GM03348 (cell line): ENCODE measurements at places on chromosomes 3 and 15.

- peak; percentile 99 for DNase-seq
These were observed at the start of gene TLE3 for GRCh38 chr15:70097321-70098152. Gene TLE3 (minus strand): TSS chr15:70097917. CDS start chr15:70096798, 1,119 bp downstream.

DNA sequence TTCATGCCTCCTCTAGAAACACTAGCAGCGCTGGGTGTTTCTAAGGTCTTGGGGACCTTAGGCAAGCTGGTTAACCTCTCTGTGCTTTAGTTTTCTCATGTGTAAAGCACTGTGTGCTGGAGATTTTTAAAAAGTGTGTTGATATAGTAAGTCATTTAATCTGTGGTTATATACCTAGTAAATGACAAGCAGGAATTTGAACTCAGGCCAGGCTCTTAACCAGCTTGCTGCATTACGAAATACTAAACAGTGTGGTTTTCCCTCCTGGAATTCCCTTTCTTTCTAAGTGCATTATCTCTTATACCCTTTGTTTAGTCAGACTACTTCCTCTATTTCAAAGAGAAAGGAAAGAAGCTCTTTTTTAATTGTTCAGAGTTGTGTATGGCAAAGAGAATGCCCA, 26.5 kb downstream of the NEO1 start:
- DNase-seq, result peak; percentile 21

GRCh38 chr3:197597335-197597734, 41.6 kb upstream of the BDH1 start:
- DNase-seq, result no peak

DNA sequence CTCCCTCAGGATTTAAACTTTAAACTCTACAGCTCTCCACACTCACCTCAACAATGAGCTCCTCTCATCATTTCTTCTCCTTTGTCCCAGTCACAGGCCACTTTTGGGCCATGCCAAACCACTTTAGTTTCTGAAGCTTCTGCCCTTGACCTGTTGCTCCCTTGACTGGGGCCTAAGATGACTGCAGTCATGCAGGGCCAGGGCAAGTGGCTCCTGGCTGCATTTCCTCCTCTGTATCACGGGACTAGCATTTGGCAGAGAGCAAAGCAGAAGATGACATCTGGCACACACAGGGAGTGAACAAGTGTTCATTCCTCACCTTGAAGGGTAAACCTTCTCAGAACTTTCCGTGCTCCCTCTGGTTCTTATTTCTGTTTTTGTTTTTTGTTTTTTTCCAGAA, 136.9 kb downstream of the PDE8A start:
- no peak for DNase-seq

DNA sequence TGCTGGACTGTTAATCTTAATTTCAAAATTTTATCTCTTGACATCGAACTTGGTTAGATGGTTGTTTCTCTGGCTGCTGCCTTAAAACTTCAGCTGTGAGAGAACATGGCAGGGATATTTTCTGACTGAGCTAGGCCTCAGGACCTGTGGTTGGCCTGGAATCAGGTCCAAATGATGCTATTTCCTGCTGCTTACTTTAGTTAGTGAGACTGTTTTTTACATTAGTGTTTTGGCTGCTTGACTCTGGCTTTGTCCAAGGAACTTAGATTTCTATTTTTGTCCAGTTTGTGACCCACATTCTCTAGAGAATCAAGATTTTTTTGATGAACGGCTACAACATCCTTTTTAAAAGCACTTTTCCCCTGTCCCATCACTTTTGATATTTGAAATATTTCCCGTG, 497.9 kb upstream of the SGO1 start:
- peak; percentile 66 for DNase-seq

- DNase-seq, result no peak
These were observed 144.9 kb upstream of the PLAAT1 start for GRCh38 chr3:193096076-193096475.

GRCh38 chr15:67413770-67414390, 107.1 kb upstream of the C15orf61 start:
- DNase-seq, result no peak

- DNase-seq, result peak; percentile 53
These were observed 160.7 kb downstream of the STAC start for GRCh38 chr3:36540888-36541518.

- DNase-seq, result no peak
These were observed 15.4 kb downstream of the PTX3 start for GRCh38 chr3:157452097-157452496.

DNA sequence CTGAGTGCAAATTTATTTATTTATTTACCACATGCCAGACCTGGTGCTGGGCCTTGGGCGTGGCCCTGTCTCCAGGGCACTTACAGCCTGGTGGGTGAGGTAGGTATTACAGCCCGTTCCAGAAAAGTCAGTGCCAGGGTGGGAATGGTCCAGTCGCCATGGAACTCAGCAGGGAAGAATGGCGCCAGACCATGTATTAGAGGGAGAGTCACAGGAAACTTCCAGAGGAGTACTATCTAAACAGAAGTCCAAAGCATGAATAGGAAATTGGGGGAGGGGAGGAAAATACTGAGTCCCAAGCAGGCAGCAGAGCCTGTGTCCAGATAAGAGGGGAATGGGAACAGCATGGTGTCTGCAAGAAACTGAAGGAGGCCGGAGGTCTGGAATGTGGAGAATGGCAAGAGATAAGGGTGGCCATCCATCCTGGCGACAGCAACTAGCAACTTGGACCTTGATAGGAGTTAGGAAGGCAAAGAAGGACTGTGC, 27.0 kb downstream of the SH3BP5 start:
- DNase-seq, result no peak

- no peak for DNase-seq
These were observed 2.9 kb downstream of the CCR3 start for GRCh38 chr3:46245146-46245545.

GRCh38 chr3:23991306-23991682, 46.2 kb downstream of the NR1D2 start:
- DNase-seq, result no peak

- DNase-seq, result no peak
These were observed 28.6 kb upstream of the CEMIP start for GRCh38 chr15:80750575-80750974.

- DNase-seq, result no peak
These were observed 267.5 kb downstream of the VGLL3 start for GRCh38 chr3:86723433-86723832.

DNA sequence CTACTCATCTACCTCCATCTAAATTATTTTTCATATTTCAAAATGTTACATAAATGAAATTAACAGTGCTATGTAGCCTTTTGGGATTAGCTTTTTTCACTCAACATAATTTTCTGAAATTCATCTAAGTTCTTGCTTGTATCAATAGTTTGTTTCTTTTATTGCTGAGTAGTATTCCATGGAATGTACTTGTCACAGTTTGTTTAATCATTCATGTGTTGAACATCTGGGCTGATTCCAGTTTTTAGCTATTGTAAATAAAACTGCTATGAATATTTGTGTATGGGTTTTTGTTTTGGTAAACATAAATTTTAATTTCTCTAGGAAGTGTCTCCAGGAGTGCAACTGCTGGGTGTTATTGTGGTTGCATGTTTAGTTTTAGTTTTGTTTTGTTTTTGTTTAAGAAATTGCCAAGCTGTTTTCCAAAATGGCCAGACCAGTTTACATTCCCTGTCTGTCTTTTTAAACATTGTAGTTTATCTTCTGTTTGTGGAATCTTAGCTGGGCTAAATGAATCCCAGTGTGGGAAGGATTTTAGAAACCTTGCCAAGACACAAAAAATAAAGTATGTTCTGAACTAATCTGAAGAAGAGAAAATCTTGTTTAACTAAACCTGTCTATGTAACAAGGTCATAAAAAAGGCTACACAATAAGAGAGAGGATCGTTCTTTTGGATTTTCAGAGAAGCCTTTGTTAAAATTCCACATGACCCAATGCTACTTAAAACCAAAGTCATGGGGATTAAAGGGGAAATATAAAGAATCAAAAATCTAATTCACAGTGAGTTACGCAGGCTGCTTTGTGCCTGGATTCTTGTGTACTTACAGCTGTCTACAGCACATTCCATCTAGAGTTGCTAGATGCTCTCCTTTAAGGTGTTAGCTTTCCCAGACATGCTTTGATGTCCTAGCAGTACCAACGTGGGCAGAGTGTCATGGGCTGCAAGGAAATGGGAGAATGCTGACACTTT, 129.2 kb upstream of the SUCLG2 start:
- DNase-seq, result no peak

- no peak for DNase-seq
These were observed 19.5 kb downstream of the BCL6 start for GRCh38 chr3:187725653-187726370.

GRCh38 chr15:68206711-68207151, 1.6 kb upstream of the CALML4 start:
- DNase-seq, result no peak

GRCh38 chr3:42751609-42752008, 21.4 kb downstream of the CCDC13 start:
- peak; percentile 24 for DNase-seq

- DNase-seq, result no peak
These were observed 61.8 kb upstream of the LIPC start for GRCh38 chr15:58369956-58370355.

DNA sequence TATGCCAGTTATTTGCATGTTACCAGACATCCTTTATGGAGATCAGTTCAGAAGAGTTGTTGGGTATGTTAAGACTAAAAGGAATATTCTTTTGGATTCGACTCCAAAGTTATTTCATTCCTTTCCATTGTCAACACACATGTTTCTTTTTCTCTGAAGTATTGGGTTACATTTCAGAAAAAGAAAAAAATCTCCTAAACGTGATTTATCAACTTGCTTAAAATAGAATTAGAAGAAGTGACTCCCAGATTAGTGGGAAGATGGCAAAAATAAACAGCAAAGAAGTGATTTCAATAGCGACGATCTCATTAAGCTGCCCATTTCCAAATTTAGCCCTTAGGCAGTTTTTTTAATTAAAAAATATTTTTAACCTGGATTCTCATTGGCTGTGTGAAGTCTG, 85.4 kb downstream of the TIGIT start:
- DNase-seq, result no peak

DNA sequence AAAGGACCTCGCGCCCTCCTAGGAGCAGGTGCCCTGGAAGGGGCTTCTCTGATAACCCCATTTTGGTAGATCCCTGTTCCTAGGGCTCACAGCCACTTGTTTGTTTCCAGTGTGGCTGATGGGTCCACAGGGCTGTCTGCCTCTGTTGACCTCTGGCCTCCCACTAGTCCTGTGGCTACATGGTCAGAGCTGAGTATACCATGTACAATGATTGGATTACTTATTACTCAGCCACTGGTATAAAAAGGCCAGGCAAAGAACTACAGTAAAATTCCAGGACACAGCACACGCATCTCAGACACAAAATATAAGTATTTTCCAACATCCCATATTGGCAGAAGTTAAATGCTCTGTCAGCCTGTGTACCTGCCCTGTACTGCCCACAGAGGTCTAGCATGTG, 277.3 kb downstream of the GABRG3 start:
- DNase-seq, result no peak

GRCh38 chr15:73686781-73687256, 2.6 kb downstream of the CD276 start:
- peak; percentile 81 for DNase-seq
